ENCODE measurements at places on chromosomes 4 and X.

DNA sequence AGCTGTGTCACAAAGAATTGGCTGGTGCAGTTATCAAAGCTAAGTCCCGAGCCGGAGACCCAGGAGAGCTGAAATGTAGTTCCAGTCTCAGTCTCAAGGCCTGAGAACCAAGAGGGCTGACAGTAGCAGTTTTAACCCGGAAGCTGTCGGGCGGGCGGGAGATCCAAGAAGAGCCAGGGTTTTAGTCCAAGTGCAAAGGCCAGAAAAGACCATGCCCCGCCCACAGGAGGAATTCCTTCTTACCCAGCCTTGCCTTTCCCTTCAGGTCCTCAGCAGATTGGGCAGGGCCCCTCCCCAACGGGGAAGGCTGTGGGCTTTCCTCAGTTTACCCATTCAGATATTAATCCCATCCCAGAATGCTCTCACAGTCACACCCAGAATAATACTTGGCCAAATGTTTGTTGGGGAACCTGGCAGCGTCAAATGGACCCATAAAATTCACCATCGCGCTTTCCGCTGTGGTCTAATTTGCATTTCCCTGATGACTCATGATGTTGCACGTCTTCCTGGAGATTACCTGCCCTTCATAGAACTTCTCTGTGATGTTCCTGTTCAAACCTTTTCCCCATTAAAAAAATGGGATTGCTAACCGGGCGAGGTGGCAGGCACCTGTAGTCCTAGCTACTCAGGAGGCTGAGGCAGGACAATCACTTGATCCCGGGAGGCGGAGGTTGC lies 16.2 kb downstream of the MAEA start:
- no peak for DNase-seq

GRCh38 chrX:139890991-139891700 lies 41.7 kb downstream of the ATP11C start:
- peak; percentile 80 for DNase-seq

- peak; percentile 86 for DNase-seq
Measured at GRCh38 chr4:47852136-47852535, 14.3 kb upstream of the CORIN start.

GRCh38 chrX:57918750-57919436 lies 8.6 kb upstream of the ZXDA start:
- DNase-seq: peak; percentile 51

DNA sequence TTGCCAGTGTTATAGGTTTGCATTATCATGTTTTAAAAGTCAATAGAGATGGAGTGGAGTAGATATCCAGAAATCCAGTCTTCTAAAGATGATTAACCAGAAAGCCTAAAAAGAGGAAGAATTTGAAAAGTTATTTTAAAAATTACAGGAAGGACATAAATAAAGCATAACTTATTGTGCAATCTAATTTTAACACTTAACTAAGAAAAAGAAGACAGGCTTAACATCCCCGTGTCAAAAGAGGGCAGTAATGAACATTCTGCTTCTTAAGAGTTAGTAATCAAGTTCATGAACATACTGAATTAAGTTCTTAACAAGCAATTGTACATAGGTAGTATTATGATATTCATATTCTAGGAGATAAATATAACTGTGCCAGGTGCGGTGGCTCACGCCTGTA lies 39.3 kb downstream of the ELF2 start:
- DNase-seq: no peak

DNA sequence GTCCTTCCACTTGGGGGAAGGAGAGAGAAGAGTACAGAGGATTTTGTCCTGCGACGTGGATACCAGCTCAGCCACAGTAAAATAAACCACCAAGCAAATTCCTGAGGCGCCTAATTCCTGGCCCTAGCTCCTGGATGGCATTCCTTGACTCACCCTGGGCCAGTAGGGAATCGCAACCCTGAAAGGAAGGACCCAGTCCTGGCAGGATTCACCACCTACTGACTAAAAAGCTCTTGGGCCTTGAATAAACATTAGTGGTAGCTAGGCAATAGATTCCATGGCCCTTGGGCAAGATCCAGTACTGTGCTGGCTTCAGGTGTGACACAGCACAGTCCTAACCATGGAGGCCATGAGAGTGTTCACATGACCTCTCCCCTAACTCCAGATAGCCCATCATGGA lies 45.6 kb downstream of the GABRA3 start:
- no peak for DNase-seq

GRCh38 chr4:162699629-162700028 lies 467.1 kb downstream of the NAF1 start:
- DNase-seq: no peak

Data from cardiac fibroblast (primary cell).